Renal cortex interstitium (tissue), 15 donors: ENCODE measurements at places on chromosomes 16 and 17.

- no peak for DNase-seq
Measured at GRCh38 chr16:61923629-61924028, 112.6 kb downstream of the CDH8 start.

- DNase-seq, result no peak
Measured at GRCh38 chr17:43006639-43007551, at the start of gene IFI35. Gene IFI35 (plus strand): TSS chr17:43006784. CDS start chr17:43006948, 164 bp downstream.

DNA sequence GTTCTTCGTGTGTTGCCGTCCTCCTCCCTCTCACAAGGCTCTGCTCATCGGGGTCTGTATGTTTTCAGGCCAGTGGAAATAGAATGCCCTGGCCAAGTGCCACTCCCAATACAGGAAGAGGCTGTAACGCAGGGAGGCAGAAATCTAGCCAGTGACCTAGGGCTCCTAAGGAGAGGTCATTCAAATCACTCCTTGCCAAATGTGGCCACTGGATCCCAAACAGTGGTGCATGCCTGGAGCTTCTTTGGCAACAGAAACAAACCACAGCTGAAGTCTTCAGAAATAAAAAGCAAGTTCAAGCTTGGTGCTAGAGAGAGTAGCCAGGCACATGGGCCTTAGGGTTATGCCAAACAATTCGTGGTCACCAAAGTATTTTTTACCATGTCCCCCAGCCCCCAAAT lies 66.1 kb downstream of the SMG6 start:
- no peak for DNase-seq

DNA sequence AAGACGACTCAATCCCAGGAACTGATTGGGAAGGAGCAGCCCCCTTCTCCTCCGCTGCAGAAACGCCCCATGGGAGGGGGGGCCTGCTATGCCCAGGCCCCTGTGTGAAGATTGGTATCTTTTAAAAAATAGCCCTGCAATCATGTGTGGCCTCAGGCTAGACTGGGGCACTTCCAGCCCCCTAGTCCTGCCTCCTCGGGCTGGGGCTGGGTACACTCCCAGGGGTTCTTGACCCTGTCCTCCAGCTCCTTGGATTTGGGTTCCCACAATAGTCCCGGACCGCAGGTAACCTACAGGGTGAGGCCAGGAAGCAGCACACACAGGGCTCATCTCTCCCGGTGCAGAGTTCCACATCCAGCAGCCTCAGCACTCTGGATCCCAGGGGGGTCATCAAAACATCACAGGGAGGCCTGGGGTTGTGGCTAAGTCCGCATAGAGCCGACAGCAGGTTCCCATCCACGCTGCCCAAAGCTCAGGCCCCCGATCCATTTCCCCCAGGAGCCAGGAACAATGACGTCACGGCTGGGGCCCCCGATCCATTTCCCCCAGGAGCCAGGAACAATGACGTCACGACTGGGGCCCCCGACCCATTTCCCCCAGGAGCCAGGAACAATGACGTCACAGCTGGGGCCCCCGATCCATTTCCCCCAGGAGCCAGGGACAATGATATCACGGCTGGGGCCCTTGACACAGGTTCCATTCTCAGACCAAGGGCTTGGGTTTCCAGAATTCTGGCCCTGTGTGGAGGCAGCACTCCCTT lies 202.4 kb downstream of the IRF8 start:
- no peak for DNase-seq

- DNase-seq, result no peak
Measured at GRCh38 chr16:84270071-84270470, 24.6 kb upstream of the WFDC1 start.

DNA sequence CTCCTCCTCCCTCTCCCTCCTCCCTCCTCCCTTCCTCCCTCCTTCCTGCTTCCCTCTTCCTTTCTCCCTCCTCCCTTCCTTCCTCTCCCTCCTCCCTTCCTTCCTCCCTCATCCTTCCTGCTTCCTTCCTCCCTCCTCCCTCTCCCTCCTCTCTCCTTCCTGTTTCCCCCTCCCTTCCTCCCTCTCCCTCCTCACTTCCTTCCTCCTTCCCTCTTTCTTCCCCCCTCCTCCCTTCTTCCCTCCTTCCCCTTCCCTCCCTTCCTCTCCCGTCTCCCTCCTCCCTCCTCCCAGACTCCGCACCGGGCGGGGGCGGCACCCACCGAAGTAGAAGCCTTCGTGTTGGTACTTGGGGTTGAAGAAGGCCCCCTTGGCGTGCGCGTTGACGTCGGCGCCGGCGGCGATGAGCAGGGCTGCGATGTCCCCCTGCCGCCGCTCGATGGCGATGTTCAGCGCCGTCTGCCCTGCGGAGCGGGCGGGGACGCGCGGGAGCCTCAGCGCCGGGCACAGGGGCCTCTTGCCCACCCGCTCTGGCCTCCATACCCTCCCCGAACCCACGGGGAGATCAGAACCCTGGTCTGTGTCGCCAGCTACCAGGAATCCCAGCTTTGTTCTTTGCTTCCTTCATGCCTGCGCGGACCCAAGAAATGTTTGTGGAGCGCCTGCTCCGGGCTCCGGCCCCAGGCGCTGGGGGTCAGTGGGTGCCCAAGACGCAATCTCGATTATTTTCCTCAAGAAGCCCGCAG lies 22.2 kb downstream of the TRPV3 start:
- DNase-seq, result peak; percentile 57

DNA sequence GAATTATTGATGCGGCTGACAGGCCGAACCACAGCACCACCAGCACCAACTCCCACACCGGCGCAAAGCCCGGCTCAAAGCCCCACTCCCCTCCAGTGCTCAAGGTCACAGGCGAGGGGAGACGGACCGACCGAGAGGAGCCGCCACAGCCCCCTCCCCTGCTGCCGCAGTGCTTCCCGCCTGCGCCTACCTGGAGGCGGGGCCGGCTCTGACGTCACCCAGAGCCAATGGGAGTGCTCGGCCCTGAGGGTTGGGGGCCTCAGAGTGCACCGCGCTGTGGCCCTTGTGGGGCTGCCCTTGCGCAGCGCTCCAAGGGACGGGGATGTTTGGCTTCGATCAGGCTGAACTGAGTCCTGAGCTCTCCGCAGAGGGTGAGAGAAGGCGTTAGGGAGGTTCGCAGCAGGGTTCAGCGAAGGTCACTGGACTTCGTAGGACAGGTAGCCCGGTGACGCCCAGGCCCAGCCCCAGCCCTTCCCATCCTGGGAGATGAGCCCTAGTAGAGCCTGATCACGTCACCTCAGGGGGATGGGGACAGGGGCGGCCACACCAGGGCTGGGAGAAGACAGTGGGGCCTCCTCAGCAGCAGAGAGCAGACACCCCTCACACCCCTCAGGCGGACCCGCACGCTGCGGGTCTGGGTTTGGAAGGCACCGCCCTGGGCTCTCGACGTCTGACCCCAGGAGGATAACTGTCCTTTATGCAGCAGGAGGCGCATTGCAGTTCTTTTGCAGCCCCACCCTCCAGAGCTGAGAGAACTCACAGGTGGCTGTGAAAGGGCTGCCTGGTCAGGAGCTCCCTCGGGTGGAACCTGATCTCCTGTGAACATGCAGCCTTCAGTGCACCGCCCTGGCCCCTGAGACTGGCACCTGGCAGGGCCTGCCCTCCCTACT lies 1.5 kb downstream of the NDRG4 start:
- peak; percentile 67 for DNase-seq

- DNase-seq, result no peak
Measured at GRCh38 chr16:52872731-52873130, 180.0 kb downstream of the CHD9NB start.

DNA sequence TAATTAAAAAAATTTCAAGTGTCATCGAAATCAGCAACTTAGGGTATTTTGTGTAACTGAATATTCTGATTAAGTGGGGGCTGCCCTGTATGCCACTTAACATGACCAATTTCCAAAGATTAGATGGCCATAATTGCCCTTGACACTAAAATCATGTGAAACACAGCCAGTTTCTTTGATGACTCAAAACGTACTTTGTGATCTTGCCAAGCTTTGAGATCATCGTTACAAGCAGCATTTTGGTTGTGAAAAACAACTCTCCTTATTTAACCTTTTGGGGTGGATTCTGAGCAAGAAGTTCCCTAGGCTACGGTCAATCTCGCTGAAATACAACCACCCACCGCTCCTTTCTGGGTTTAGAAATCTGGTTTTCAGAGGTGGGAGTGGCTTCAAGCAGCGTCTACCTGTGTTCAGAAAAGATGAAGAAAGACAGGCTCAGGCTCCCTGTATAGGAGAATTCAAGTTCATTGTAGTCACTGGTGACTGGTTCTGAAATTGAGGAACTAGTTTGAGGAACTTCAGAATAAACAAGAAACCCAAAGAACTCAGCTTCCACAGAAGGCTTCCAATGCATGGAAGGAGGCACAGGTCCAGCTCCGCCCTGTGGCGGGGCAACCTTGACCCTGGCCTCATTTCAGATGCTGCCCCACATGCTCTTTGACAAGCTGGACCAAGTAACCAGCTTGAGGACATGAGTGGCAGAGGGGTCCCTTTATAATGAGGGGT lies 9.4 kb downstream of the MAP3K14 start:
- no peak for DNase-seq

DNA sequence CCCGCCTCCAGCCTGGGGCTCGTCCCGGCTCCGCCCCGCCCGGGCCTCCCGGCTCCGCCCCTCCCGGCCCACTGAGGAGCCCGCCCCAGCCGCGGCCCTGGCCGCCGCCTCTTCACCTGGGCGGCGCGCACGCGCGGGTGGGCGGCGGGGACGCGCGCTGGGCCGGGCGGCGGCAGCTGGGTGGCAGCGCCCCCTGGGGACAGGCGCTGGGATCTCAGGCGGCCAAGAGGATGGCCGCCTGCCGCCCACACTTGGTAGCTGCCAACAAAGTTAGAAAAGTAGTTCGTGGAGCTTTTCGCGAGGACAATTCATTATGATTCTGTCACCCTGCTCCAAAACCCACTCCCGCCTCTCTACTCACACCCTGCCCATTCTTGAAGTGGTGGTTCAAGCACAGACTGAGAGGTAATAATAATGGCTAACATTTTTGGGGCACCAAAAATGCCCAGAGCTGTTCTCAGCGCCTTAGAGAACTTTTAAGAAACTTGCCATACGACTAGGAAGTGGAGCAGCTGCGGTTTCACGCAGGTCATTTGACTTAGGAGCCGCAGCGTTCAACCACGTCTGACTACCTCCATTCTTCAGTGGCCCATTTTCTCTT lies 340 bp upstream of the MYO1D start:
- peak; percentile 89 for DNase-seq

GRCh38 chr17:54269881-54270280 lies 447.2 kb downstream of the KIF2B start:
- DNase-seq, result no peak

- no peak for DNase-seq
Measured at GRCh38 chr16:16780588-16780987, 401.6 kb downstream of the NPIPA7 start.

DNA sequence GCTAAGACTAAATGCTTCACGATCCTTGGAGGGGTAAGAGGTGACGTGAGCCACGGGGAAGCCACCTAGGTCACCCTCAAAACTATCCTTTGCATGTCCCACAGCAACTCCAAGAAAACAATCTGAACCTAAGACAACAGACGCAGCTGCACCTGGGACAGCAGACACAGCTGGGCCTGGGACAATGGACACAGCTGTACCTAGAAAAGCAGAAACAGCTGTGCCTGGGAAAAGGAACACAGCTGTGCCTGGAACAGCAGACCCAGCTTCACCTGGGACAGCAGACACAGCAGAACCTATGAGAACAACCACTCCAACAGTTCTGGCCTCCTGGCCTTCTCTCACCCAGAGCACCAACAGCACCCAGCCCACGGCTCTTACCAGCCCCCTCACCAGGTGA lies 11.7 kb upstream of the CD300LD start:
- DNase-seq, result no peak

DNA sequence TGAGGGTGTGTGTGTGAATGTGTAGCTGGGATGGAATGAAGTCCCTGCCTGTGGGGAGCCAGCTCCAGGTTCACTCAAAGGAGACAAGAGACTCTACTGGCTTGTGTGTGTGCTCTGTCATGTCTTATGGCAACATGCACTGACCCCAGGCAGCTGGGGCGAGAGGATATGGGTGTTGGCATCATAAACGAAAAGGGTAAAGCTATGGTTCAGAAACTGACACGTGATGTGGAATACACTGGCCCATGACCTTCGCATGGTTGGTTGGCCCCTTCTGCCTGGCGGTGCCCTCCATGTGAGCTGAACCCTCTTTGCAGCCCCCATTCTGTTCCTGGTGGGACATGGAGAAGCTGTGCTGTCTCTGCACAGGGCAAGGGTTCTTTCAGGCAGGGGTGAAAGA lies 21.9 kb downstream of the ZNF750 start:
- no peak for DNase-seq
